ENCODE measurements at places on chromosomes 7 and 10.

- no peak for DNase-seq
Measured at GRCh38 chr10:44391981-44392380, 7.1 kb upstream of the CXCL12 start.

GRCh38 chr7:137423321-137423720 is 79.8 kb upstream of the PTN start:
- DNase-seq: no peak

GRCh38 chr7:154564676-154565075 is 438.2 kb downstream of the PAXIP1 start:
- no peak for DNase-seq

- DNase-seq: no peak
Measured at GRCh38 chr10:34656661-34657060, 158.4 kb downstream of the PARD3 start.

- no peak for DNase-seq
Measured at GRCh38 chr7:44564606-44565005, 9.1 kb downstream of the DDX56 start.

DNA sequence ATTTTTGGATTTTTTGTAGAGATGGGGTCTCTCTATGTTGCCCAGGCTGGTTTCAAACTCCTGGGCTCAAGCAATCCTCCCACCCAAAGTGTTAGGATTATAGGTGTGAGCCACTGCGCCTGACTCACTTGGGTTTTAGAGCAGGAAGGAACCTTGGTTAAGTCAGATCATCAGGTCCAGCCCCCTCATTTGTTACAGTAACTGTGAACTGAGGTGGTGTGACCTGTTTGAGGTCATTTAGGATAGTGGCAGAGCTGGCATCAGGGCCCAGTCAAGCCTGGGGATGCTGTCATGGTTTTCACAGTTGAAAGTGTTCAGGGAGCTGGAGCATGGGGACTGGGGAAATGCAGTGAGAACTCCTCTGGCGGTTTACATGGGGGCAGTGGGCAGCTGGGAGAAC is 159.6 kb downstream of the TAX1BP1 start:
- DNase-seq: no peak

GRCh38 chr10:68826764-68827591 is at the start of gene STOX1:
TSS of gene STOX1 (plus strand) at chr10:68827531. CDS start at chr10:68827624, 93 bp downstream.
- DNase-seq: no peak

DNA sequence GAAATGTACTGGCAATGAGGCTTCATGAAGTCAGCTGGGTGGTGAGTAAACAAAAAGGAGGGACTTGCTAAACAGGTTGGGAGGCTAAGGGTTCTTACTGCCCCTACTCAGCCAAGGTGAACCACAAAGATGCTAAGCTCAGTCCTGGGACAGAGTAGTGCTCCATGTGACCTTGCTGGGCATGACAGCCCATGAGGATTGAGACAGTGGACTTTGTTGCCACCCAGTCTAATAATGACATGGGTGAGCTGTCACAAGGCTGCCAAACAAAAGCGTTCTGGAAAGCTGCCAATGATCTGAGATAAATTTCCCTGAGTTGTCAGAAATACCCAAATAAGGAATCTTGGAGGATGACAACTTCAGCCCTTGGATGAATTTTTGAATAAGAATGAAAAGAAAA is 75.2 kb downstream of the CLEC2L start:
- DNase-seq: no peak

- no peak for DNase-seq
Measured at GRCh38 chr7:92567460-92567859, 22.7 kb downstream of the FAM133B start.

GRCh38 chr10:22427101-22427500 is 81.8 kb downstream of the SPAG6 start:
- DNase-seq: no peak

GRCh38 chr7:116113310-116113709 is 82.7 kb upstream of the TFEC start:
- no peak for DNase-seq

DNA sequence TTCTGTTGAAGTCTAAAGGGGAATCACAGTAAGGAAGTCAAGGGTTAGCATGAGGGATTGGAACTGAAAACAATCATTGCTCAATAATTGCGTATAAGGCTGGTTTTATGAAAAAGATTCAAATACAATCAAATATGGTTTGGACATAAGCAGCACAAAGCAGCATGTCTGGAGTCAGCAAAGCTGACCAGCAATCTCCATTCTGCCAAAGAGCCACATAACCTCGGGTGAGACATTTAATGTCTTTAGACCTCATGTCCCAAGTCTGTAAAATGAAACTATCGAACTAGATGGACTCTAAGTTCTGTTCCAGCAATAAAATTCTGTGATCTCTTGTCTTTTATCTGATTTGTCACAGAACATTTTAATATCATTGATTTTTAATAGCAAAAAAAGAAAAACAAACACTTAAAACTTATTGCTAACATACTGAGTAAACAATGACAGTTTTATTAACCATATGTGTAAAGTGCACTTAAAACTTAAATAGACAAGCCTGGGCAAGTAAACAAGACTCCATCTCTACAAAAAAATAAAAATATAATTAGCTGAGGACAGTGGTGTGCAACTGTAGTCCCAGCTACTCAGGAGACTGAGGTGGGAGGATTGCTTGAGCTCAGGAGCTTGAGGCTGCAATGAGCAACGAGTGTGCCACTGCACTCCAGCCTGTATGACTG is 217.0 kb downstream of the MAGI2 start:
- no peak for DNase-seq

GRCh38 chr7:120052884-120053382 is 220.0 kb upstream of the KCND2 start:
- DNase-seq: no peak

DNA sequence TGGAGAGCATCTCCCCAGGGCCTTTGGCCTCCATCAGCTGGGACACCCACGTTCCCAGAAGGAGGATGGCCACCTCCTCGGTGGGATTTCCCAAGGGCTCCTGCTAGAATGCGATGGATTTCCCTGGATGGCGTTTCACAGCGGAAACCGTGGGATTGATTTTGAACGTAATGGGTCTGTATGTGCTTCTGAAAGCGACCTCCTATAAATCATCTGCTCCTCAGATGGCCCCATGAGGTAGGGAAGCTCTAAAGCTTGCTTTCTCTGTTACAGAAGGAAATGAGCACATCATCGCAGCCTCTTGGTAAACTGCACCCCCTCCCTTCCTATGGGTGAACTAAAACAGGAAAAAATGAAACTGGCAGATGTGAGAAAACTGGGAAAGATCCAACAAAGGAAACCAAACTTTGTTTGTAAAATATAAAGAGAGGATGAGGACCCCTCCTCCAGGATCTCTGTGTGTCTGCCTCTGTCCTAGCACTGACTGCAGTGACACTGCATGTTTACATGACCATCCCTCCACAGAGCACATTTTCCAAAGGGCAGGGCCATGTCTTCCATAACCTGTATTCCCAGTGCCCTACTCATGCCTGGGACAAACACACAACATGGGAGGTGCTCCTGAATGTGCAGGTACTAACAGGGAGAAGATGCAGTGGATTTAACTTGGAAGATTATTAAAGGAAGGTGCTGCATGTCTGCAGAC is 57.6 kb downstream of the LYZL1 start:
- no peak for DNase-seq

DNA sequence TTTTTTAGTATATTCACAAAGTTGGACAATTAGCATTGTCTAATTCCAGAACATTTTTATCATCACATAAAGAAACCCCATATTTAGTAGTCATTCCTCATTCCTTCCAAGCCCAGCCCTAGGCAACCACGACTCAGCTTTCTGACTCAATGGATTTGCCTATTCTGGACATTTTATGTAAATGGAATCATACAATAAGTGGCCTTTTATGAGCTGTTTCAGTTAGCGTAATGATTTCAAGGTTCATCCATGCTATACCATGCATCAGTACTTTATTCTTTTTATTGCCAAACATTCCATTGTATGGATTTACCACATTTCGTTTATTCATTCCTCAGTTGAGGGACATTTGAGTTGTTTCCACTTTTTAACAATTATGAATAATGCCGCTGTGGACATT is 249.2 kb downstream of the DYNC1I1 start:
- no peak for DNase-seq

GRCh38 chr7:45223728-45224630 is 66.4 kb downstream of the RAMP3 start:
- no peak for DNase-seq

DNA sequence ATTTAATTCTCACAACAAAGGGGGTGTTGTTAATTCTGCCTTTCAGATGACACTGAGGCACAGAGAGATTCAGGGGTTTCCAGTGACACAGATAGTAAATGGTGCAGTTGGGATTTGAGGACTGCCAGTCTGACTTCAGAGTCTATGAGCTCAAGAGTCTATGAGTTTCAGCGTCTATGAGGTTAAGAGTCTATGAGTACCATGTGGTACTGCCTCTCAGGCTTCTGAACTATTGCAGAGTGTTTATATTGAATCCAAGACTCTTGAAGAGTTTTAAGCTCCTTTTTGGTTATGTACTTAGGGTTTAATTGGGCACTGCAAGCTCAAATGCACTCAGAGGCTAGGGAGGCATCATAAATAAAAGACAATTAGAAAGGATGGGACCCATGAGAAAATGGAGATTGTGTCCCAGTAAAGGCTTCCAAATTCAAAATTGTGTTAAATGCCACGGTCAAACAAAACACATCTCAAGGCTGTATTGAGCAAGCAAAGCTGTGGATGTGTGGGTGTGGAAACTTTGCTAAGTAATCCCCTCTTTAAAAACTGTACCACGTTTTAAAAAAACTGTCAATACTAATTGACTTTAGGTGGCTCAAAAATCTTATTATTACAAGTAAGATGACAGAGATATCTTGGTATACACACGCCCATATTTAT is 123.9 kb upstream of the FAM171A1 start:
- no peak for DNase-seq

- DNase-seq: no peak
Measured at GRCh38 chr10:33327751-33328150, 6.7 kb downstream of the NRP1 start.

DNA sequence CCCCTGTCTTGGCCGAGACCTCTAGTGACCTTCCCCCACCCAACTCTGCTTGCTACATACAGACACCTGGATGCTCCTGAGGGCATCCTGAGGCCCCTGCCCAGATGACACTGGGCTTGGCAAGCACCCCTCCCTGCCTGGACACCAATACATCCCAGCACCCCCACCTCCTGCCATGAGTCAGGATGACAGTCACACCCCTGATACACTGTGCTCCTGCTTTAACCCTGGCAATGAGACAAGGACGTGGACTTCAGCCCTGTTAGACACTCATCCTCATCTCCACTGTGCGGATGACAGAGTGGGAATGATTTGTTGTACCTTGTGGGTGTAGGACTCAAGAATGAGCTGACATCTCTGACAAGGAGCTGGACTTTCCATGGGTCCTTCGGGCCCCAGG is 186.3 kb upstream of the ADCY1 start:
- no peak for DNase-seq

DNA sequence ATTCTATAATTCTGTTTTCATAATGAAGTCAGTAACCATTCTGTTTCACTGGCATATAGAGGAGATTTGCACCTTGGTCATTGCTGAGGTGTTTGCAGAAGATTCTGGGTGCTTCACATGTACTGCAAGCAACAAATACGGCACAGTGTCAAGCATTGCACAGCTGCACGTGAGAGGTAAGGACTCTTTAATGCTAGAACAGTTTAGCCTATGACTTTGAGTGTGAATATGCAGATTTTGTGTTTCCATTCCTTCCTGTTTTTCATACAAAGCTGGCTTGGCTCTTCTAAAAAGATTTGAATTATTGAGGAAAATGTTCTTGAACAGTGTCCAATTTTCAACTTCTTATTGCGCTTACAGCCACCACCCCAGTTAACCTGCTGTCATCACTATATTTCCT is 56.4 kb downstream of the MYPN start:
- DNase-seq: no peak

DNA sequence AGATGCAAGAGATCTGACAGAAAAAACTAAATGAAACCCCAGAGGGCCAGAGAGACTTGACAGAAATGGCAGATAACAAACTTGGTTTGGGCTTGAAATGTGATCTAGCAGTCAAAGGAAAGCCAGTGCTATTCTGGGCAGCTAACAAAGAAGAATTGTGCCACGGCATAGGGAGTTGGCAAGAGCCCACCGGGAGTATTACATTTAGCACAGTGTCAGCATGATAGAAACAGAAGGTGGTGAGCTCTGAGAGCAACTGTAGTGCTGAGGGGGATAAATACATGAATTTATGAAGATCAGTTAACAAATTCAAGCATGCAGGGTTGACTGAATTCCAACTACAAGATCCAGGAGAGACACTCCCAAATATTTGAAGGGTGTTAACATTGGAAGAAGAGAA is 91.1 kb downstream of the AHCYL2 start:
- DNase-seq: no peak

DNA sequence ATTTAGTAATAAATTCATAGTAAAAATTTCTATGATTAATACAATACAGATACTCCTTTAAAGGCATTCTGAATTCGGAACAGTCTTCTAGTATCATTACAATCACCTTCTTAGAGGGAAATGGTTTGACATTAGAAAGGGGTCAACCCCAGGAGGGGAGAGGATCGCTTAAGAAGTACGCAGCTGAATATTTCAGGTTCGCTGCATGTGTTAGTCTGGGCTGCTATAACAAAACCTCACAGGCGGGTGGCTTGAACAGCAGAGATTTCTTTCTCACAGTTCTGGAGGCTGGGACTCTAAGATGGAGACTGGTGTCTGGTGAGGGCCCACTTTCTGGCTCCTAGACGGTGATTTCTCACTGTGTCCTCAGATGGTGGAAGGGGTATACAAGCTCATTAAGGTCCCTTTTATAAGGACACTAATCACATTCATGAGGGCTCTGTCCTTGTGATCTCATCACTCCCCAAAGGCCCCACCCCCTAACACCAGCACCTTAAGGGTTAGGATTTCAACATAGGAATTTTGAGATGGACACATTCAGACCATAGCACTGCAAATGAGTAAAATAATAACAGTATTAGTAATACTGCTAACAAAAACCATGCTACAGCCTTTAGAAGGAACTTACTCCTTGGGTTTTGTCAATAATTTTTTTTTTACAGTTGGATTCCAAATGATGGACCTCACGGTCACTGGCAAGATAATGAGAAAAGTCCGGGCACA is 34.0 kb downstream of the GNA12 start:
- no peak for DNase-seq

- DNase-seq: no peak
Measured at GRCh38 chr10:78255214-78255613, 221.6 kb downstream of the RPS24 start.

DNA sequence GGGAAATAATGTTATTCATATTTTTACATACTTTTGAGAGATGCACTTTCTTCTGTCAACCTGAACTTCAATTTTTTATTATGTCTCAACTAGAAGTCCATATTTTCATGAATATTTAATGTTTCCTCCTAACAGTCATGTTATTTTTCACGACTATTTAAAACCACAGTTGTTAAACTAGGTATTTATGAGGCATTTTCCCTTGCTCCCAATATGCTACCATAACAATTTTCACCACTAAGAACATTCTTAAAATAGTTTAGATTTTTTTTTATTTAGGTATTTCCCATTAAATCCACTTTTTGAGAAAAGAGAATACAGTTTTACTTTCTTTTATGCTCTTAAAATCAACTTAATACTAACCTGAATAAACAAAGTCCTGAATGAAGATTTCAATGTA is 89.4 kb downstream of the JAZF1 start:
- no peak for DNase-seq

DNA sequence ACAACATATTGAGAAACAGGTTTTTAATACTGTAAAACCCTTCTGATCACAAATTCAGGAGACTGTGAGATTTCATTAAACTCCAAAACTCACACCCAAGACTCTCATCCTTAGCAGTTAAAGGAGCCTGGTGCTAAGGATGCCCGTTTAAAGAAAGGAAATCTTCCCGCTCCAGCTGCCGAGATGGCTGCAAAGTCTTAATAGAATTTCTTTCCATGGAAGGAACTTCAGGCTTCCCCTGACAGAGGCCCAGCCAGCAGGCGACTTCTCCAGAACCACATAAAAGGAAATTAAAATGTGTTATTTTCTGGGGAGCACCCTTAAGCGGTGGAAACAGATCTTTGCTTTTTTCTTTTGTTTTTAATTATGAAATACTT is 104.7 kb upstream of the CHST15 start:
- no peak for DNase-seq
